Central memory CD4-positive, alpha-beta T cell (primary cell): ENCODE measurements at places on chromosomes 4 and X.

DNA sequence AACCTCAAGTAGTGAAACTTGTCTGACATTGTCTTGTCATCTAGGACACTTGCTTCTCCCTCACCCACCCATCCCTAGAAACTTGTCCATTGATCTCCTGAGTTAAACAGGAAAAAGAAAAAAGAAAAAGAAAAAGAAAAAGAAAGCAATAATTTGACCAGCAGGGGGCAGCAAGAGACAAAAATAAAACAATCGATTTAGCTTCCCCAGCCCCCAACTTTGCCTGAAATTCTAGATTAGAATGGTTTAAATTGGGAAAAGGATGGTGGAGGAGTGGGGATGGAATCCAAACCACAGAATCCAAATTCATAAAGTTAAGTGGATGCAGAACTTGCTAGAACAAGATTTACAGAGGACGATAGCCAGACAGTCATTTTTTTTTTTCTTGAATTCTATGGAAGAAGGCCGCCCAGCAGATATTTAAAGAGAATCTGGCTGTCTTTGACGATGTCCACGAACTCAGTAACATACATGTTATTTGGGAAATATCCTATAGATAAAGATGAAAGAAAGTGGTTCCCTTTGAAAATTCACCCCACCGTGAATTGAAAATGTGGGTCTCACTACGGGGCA lies 282.9 kb downstream of the USP46 start:
- peak; percentile 12 for DNase-seq

GRCh38 chrX:39152106-39152649 lies 350.9 kb downstream of the MID1IP1 start:
- no peak for DNase-seq

GRCh38 chr4:23782778-23783437 lies 106.9 kb downstream of the PPARGC1A start:
- no peak for DNase-seq

DNA sequence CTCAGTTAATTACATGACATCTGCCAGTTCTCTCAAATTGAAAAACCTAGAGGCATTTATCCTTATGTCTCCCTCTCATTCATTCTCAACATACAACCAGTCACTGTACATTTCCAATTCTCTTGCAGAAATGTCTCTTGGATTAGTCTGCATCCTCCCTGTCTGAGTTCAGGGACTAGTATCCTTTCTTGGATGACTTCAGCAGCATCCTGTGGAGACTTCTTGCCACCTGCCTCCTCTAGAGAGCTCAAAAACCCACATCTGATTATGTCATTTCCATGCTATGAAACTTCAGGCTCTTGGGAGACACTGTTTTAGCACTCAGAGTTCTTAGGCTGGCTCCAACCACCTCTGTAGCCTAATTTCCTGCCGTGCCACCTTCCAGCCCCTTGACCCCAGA lies 515.1 kb upstream of the DIPK2B start:
- no peak for DNase-seq

DNA sequence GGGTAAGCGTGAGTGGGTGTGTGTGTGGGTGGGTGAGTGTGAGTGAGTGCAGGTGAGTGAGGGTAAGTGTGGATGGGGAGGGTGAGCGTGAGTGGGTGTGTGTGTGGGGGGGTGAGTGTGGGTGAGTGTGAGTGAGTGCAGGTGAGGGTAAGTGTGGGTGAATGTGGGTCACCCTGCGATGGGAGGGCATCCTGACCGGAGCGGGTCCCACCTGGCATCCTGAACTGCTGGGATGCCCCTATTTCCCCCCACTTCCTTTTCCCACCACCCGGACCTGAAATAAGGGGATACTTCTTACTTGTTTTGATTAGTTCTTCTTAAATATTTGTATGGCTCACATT lies 49.5 kb downstream of the ING2 start:
- no peak for DNase-seq

- no peak for DNase-seq
Observed at GRCh38 chrX:153925387-153925738, 701 bp downstream of the ARHGAP4 start.

DNA sequence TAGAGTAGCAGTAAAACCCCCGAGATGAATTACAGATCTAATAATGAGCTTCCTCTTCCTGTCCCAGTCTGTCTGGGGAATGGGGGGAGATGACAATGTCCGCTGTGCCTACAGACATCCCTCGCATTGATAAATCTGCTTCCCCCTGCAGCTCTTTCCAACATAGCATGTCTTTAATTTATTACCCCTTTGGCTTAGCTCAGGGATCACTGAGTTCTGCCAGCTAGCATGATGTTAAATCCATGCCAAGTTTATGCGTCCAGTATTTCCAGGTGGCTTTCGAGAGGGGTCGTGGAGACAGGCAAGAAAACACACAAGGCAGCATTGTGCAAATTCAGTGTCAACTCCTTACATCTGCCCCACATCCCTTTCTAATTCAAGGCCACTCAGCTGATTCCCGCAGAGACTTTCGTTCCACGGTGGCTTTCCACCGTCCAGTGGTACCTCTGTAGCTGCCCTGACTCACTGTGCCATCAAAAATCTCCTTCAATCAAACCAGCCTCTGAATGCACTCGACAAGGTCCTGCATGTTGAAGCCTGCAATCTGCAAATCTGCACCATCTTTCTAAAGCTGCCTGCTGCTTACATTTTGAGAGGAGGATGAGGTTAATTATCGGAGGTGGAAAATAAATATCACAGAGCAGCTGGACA lies 75.1 kb downstream of the MXRA5 start:
- DNase-seq = no peak

- no peak for DNase-seq
Observed at GRCh38 chr4:85367815-85368214, 107.1 kb upstream of the ARHGAP24 start.

GRCh38 chr4:41028392-41029076 lies 185.8 kb downstream of the APBB2 start:
- no peak for DNase-seq

DNA sequence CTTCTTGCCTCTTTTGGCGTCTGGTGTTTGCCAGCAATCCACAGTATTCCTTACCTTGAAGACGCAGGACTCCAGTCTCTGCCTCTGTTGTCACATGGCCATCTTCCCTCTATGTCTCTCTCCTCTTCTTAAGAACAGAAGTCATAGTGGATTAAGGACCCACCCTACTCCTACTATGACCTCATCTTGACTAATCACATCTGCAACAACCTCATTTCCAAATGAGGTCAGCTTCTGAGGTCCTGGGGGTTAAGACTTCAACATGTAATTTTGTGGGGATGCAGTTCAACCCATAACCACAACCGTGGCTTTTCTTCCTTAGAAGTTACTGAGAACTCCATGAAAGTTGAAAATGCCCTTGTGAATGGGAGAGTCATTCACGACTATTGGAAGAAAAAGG lies 23.3 kb downstream of the TLR8 start:
- DNase-seq = no peak

- DNase-seq = no peak
Observed at GRCh38 chr4:145058256-145058655, 39.7 kb downstream of the ANAPC10 start.

DNA sequence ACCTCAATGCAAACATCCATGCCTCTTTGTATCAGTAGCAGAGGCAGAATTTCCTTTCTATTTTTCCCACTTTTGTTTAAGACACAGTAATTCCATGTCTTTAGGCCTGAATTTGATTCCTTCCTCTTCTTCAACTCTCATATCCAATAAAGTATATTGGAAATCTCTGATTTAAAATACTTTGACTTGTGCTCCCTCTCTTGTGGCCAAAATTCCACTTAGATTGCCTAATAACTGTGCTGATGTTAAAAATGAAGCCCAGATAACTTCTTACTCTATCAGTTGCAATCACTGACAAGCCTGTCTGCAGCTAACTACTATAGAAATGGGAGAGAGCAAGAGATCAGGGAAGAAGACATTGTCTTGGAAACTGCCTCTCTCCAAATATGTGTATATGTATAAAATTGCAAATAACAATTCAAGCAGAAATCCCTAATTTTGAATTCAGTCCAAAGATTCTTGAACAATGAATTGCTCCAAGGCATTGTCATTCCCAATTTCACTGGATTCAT lies 163.5 kb upstream of the SPIN4 start:
- no peak for DNase-seq

GRCh38 chrX:130825525-130825924 lies 77.5 kb downstream of the ENOX2 start:
- DNase-seq = no peak

DNA sequence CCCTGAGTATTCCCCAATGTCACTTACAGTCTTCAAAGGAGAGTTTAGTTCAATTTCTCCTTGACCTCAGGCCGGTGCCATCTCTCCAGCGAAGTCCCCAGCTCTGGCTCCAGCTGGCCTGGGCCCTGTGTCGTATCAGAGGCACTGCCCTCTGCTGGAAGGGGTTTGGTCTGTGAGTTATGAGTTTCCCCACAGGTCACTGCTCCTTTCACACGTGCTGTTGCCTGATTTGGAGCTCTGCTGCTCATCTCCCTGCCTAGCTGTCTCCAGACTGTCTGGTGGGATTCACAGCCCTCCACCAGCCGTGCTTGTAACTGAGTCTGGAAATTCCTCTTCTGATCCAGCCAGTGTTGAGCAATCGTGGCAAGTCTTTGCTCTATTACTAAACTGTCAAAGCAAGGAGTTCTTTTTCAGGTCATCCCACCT lies at the start of gene RAP2C:
Gene RAP2C (minus strand): TSS at position 105 of the 426 bp plus-strand sequence. CDS start 2,179 bp downstream, outside the sequence.
- peak; percentile 47 for DNase-seq

- DNase-seq = no peak
Observed at GRCh38 chr4:112766422-112766821, 129.5 kb downstream of the LARP7 start.

DNA sequence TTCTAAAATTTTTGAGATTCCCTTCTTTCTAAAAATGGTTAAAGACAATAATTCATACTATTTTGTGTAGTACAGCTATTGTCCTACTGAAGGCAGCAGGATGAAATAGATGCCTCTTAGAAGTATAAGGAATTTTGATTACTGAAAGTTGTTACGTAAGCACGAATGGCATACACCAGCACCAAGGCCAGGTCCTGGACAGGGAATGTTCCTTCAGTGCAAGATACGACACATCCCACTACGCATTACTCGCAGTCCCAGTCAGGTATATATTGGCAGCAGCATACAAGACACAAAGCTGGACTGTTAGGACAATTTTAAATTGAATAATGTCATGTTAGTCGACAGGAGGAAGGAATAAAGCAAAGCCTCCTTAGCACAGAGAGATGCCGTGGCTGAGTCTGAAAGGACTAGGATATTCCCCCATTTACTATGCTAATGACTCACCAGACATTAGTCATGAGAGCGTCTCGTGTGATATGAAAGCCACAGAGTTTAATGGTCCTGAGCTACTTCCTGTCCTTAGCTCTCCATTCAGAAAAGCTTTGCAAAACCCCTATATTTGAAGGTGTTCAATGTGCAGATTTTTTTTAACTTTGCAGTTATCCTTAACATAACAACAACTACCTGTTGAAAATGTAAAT lies 504.3 kb downstream of the FAM133A start:
- DNase-seq = no peak
